ENCODE measurements at places on chromosomes 3 and 15. TPM values are rescaled to one million over a fixed set of nuclear protein-coding genes. Genes with fewer than 3 reads are reported as not detected.

The ABI3BP gene
- polyA plus RNA-seq: 15.2 TPM

DNA sequence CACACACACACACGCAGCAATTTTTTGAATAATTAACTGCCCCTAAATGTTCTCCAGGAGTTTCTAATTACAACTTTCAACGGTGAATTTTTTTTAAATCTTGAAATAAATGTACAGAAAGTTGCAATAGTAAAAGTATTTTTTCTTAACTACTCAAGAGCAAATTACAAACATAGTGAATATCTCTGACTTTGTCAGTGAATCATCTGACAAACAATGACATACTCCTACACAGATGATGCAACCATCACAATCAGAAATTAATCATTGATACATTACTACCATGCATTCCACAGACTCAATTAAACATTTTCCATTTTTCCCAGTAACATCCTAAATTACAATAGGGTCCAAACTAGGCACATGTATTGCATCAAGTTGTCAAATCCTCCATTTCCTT lies 597.3 kb downstream of the NAALADL2 start:
- DNase-seq: no peak
- H3K4me3 ChIP-seq: no peak overlapping the region
- H3K4me1 ChIP-seq: no peaks in the 10 kb centered on the region
- no peaks in the 10 kb centered on the region for H3K36me3 ChIP-seq

- no peak overlapping the region for H3K27ac ChIP-seq
- peaks cover 47% of the 10 kb centered on the region for H3K36me3 ChIP-seq
- H3K4me3 ChIP-seq: no peak overlapping the region
- H3K27me3 ChIP-seq: no peaks in the 10 kb centered on the region
Measured at GRCh38 chr3:9757427-9757826, 7.7 kb downstream of the OGG1 start.

- peak overlapping the region; percentile 81 for H3K27ac ChIP-seq
- no peak overlapping the region for H3K4me3 ChIP-seq
- H3K4me1 ChIP-seq: peaks cover 89% of the 10 kb centered on the region
- H3K27me3 ChIP-seq: no peaks in the 10 kb centered on the region
- peaks cover 11% of the 10 kb centered on the region for H3K36me3 ChIP-seq
- no peak for DNase-seq
Measured at GRCh38 chr3:50602595-50603191, 8.9 kb downstream of the CISH start.

DNA sequence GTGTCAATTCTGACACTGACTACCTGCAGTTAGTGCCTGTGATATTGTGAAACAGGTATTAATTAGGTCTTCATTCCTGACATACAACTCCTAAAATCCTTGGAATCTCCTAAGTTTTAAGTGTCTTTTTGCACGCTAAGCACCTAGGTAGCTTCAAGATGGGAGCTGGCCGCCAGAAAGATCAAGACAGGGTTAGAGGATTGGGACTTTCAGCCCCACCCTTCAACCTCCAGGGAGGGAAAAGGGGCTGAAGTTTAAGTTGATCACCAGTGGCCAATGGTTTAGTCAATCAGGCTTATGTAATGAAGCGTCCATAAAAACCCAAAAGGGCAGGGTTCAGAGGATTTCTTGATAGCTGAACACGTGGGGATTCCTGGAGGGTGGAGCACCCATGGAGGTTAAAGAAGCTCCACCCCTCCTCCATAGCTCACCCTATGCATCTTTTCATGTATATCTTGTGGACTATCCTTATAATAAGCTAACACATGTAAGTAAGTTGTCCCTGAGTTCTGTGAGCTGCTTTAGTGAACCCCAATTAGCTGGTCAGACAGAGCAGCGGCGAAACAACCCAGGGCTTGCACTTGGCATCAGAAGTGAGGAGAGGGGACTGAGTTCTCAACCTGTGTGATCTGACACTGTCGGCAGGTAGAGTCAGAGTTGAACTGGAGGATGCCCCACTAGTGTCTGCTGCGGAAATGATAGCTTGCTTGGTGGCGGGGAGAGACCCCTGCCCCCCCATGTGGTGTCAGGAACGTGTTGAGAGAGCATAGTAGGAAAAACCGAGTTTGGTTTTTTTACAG lies 12.8 kb upstream of the SRP14 start:
- peaks cover 52% of the 10 kb centered on the region for H3K4me1 ChIP-seq
- H3K4me3 ChIP-seq: no peak overlapping the region
- H3K27ac ChIP-seq: no peak overlapping the region
- H3K36me3 ChIP-seq: no peaks in the 10 kb centered on the region
- H3K27me3 ChIP-seq: no peaks in the 10 kb centered on the region
- peak; percentile 39 for DNase-seq

DNA sequence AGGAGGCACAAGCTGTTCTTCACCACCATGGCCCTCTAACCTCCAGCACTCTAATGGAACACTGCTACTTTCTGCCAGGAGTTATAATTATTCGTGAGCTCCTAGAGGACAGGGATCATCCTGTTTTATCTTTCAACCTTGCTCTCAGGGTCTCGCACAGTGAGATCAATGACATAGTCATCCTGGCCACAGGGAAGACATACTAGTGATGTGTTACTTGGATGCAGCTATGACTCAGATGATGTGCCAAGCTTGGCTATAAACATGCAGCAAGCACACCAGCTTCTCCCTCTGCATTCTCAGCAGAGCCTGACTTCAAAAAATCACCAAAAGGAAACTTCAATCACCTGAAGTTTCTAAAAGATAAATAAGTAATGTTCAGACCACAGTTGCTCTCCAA lies 203.8 kb upstream of the HES1 start:
- no peak overlapping the region for H3K4me3 ChIP-seq
- H3K36me3 ChIP-seq: no peaks in the 10 kb centered on the region
- no peaks in the 10 kb centered on the region for H3K4me1 ChIP-seq
- DNase-seq: no peak
- H3K27me3 ChIP-seq: no peaks in the 10 kb centered on the region

- H3K27me3 ChIP-seq: no peaks in the 10 kb centered on the region
- no peaks in the 10 kb centered on the region for H3K36me3 ChIP-seq
- DNase-seq: no peak
- no peak overlapping the region for H3K4me3 ChIP-seq
Measured at GRCh38 chr3:124275412-124275811, 283.5 kb upstream of the ROPN1 start.

- no peak for DNase-seq
- H3K36me3 ChIP-seq: no peaks in the 10 kb centered on the region
- no peak overlapping the region for H3K4me3 ChIP-seq
- no peaks in the 10 kb centered on the region for H3K4me1 ChIP-seq
- H3K27ac ChIP-seq: no peak overlapping the region
Measured at GRCh38 chr3:144482876-144483275, 511.3 kb downstream of the DIPK2A start.

DNA sequence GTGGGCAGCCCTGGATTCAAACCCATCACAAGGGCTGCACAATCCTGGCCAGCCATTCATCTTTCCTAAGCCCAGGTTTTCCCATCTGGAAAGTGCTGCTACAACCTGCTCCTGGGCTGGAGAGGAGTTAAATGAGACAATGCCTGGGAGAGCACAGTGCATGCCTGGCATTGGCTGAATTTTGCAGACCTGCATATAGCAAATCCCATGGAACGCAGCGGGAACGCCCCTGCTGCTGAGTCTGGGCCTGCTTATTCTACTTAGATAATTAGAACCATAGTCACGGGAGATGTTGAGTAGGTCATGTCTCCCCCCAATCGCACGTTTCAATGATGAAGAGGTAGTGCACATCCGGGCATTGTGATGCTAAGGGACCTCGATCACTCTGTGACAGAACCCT lies 46.6 kb downstream of the ABTB1 start:
- H3K36me3 ChIP-seq: no peaks in the 10 kb centered on the region
- H3K27me3 ChIP-seq: no peaks in the 10 kb centered on the region
- H3K4me1 ChIP-seq: peaks cover 5% of the 10 kb centered on the region
- no peak overlapping the region for H3K4me3 ChIP-seq
- peak; percentile 40 for DNase-seq
